ENCODE measurements at places on chromosomes 12 and 14.

DNA sequence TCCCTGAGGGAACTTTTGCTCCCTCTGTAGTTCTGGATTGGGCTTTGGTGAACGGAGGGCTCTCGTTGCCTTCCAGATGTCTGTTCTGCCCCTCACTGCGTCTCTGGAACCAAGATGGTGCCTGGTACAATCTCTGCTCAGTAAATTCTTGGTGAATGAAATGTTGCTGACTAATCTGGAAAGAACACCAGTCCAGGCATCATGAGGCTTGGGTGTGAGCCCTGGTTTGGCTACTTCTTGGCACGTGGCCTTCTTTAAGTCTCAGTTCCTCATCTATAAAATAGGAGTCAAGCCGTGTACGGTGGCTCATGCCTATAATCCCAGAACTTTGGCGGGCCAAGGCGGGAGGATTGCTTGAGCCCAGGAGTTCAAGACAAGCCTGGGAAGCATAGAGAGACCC, 4.3 kb downstream of the HHIPL1 start:
- DNase-seq, result no peak

DNA sequence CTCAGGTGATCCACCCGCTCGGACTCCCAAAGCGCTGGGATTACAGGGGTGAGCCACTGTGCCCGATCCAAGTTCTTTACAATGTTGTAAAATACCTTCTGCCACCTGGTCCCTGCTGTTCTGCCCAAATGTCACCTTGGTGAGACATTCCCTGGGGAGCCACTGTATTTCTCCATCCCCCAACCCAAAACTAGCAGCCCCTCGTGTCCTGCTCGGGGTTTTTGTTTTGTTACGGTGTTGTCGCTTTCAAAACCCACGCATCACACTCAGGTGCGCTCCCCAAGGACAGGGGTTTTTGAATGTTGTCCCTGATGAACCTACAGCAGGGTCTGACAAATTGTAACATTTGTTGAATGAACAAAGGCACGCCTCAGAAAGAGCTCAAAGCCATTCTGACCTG, 37.4 kb downstream of the CAMKK2 start:
- DNase-seq, result no peak

GRCh38 chr12:31820832-31821231, 92.0 kb upstream of the AMN1 start:
- no peak for DNase-seq

GRCh38 chr12:113684908-113685782, 213.5 kb upstream of the LHX5 start:
- no peak for DNase-seq

GRCh38 chr12:120890963-120891362, 13.2 kb downstream of the SPPL3 start:
- DNase-seq, result no peak

GRCh38 chr12:3740480-3741231, 12.3 kb downstream of the CRACR2A start:
- no peak for DNase-seq

GRCh38 chr12:18261273-18261672, at the start of gene PIK3C2G:
TSS of gene PIK3C2G (plus strand) at chr12:18261518. CDS start at chr12:18282082, 20,564 bp downstream.
- no peak for DNase-seq

- DNase-seq, result no peak
Measured at GRCh38 chr12:46948936-46949545, 123.2 kb upstream of the SLC38A4 start.

DNA sequence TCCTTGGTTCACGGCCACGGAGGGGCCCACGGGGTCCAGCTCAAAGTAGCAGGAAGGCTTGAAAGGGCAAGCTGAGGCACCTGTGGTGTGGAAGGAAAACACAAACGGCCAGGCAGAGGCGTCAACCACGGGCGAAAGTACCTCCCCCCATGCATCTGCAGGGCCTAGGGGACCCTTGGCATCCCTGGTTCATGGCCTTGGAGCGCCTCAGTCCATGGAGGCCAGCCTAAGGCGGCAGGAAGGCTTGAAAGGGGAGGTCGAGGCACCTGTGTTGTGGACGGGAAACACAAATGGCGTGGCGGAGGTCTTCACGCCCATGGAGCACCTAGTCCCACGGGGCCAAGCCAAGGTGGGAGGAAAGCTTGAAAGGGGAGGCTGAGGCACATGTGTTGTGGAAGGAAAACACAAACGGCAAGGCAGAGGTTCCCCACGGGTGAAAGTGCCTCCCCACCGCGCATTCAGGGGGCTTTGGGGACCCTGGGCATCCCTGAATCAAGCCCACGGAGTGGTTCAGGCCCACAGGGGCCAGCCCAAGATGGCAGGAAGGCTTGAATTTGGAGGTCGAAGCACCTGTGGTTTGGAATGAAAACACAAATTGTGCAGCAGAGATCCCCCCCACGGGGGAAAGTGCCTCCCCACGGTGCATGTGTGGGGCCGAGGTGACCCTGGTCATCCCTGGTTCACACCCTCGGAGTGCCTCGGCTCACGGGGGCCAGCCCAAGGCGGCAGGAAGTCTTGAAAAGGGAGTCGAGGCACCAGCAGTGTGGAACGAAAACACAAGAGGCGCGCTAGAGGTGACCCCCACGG, 380.8 kb downstream of the ALG10 start:
- DNase-seq, result no peak

DNA sequence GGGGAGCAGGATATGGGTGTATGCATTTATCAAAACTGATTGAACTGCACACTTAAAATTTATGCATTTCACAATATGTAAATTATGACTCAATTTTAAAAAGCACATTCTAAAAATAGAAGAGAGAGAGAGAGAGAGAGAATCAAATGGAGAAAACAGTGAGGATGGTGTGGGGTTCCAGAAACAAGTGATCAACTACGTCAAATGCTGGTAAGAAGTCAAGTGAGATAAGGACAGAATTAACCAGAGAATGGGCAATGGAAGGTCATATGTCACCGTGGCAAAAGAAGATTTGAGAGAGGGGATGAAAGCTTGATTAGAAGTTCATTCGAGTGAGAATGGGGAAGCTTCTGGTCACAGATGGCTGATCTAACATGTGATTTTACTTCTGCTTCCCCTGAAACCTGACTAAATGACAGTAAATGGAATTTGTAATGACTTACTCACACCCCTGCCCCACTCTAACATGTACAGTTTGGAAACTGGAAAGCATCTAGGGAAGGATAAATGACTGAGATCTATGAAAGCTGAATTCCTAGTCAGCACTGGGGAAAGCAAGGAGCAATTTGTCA, 276.5 kb upstream of the AMIGO2 start:
- DNase-seq, result no peak

- DNase-seq, result no peak
Measured at GRCh38 chr14:98937712-98938505, 334.1 kb downstream of the BCL11B start.

DNA sequence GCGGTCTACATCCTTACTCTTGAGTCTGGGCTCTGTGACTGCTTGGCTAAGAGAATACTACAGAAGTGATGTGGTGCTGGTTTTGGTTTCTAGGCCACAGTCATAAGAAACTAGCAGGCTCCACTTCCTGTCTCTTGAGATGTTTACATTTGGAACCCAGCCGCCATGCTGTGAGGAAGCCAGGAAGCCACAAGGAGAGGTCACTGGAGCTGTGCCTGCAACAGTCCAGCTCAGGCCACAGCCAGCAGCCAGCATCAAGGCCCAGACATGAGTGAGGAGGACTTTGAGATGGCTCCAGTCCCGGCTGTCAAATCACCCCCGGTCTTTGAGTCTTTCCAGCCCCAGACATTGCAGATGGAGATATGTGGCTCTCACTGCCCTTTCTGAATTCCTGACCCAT, 12.9 kb upstream of the FAM181A start:
- no peak for DNase-seq

- no peak for DNase-seq
Measured at GRCh38 chr12:59833408-59833807, 237.6 kb downstream of the SLC16A7 start.

GRCh38 chr12:85523197-85523596, 243.2 kb downstream of the ALX1 start:
- no peak for DNase-seq

GRCh38 chr14:51094282-51094821, 553 bp downstream of the TRIM9 start:
- DNase-seq, result no peak

DNA sequence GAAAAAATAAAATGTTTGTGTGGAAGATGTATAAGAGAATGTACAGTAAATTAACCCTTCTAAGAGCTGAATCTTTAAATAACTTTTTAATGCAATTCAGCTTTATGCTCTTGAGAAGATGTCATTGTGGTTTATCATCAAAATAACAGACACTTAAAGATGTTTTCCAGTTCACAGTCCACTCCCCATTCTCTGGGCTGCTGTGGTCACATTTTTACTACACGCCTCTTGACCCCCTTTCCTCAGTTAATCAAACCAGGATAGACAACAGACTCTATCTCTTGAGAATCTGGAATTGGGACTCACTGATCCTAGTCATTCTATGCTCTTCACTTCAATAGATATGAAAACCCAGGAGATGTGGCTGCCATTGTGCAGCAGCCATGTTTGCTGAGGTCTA, 24.7 kb upstream of the OR6J1 start:
- DNase-seq, result no peak

GRCh38 chr12:109157986-109158385, 41.6 kb downstream of the ACACB start:
- no peak for DNase-seq

DNA sequence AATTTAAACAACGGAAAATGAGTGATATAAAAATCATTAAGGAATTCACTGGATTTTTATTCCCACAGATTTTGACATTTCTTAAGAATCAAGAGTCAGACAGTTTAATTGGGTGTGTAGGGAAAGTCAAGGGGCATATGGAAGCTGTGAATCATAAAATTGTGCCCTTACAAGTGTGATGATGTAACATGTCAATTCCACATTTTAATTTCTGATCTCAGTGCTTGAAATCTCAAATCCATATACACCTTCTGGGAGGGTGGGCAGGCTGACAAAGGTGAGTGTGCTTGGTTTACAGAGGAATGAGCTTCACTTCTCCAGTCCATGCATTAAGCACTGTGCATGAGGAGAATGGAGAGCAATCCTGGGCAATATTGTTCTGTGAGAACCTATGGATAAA, 1.0 kb upstream of the KRT6A start:
- no peak for DNase-seq

- no peak for DNase-seq
Measured at GRCh38 chr12:45008211-45008610, 42.7 kb downstream of the DBX2 start.

GRCh38 chr14:95841668-95842067, 35.0 kb upstream of the TUNAR start:
- no peak for DNase-seq

- no peak for DNase-seq
Measured at GRCh38 chr12:42586268-42586667, 3.3 kb downstream of the PRICKLE1 start.

DNA sequence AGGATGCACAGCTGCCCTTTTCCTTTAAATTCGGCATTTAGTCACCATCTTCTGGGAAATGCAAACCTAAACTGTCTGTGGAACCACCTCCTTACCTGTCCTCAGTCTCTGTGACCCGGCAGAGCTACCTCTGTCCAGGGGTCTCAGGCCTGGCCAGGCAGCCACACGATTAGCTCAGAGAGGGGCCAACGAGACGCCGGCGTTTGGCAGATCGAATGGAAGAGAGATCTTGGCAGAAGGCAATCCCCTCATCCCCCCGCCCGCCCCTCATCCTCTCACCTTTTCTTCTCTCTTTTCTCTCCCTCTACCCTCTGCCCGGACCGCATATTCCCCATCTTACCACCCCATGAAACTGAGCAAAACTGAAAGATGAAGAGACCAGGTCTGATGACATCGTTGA, 101.0 kb downstream of the PIWIL1 start:
- no peak for DNase-seq

GRCh38 chr12:185576-185955, 28.4 kb downstream of the SLC6A12 start:
- DNase-seq, result no peak

DNA sequence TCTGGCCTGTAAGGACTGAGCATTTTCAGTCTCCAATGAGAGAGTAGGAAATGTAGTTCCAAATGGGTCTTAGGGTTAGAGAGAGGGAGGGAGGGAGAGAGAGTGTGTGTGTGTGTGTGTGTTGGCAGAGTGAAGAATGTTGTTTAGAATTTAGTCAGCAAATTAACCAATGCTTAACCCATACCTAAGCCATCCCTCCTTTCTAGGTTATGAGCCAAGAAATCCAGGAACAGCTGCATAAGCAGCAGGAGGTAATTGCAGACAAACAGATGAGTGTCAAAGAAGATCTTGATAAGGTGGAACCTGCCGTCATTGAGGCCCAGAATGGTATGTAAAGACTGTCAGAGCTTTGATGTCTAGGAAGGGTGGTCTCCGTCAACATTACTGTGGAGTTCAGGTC, 56.9 kb downstream of the HSP90AA1 start:
- DNase-seq, result no peak

DNA sequence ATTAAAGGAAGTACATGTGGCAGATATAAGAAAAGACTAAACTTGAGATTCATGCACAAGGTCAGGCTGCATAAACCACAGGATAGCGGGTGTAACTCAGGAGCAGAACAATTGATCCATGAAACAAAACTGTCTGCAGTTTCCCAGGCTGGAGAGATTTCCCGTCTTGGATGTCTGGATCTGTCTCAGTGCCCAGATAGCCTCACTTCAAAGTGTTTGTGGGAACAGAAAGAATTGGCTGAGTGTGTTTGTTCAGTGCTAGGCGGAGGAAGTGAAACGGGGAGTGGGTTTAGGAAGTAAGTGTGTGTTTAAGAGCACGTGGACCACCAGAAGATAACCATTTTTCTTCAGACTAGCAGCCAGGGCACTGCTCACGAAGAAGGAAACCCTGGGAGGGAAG, 1.4 kb upstream of the RNASE10 start:
- no peak for DNase-seq

DNA sequence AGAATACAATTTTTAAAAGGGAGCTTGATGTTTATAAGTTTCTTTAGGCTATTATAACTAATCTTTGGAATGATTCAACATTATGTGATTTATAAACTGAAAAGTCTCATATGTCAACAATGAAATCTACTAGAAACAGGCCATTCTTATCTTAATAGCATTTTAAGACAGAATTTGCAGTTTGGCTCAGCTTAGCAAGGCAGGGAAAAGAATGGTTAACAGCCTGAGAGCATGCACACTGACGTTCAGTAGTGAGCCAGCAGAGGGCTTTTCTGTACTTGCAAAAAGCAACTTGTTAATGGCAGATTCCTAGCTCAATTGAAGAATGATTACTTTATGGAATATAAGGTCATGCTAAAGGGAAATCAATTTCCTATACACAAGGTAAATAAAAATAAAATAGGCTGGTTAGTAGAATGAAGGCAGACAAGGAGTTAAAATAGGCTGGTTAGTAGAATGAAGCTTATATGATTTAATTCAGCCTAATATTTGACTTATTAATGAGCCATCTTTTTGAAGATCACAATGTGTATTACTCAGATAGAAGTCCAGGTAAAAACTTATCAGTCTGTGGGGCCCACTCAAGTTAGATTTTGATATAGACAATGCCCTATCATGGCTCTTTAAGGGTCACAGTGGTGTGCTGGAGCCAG, 95.9 kb downstream of the OTOGL start:
- DNase-seq, result no peak

- no peak for DNase-seq
Measured at GRCh38 chr14:90656973-90657372, 159.3 kb downstream of the TTC7B start.

GRCh38 chr14:89491711-89492381, 74.8 kb upstream of the FOXN3 start:
- DNase-seq, result no peak

Data from iPS DF 19.7 (cell line).